ENCODE measurements at places on chromosomes 1 and 21.

- DNase-seq = no peak
These were observed 1.7 kb downstream of the LYST start for GRCh38 chr1:235864931-235865525.

DNA sequence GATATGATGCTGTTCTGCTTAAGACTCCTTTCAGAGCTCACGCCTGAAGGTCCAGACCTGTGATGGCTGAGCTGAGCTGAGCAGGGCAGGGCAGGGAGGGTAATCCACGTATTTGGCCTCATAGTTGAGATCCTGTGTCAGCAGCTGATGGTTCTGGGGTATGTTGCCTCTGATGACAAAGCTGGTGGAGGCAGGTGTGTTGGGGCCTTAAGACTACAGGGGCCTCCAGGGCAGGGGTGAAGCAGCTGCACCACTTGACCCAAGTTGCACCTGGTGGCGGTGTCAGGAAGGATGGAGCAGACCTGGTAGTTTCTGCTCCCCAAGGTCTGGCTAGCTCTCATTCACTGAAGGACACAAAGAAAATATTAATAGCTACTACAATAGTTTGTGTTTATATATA, 57.0 kb downstream of the FCRL5 start:
- no peak for DNase-seq

DNA sequence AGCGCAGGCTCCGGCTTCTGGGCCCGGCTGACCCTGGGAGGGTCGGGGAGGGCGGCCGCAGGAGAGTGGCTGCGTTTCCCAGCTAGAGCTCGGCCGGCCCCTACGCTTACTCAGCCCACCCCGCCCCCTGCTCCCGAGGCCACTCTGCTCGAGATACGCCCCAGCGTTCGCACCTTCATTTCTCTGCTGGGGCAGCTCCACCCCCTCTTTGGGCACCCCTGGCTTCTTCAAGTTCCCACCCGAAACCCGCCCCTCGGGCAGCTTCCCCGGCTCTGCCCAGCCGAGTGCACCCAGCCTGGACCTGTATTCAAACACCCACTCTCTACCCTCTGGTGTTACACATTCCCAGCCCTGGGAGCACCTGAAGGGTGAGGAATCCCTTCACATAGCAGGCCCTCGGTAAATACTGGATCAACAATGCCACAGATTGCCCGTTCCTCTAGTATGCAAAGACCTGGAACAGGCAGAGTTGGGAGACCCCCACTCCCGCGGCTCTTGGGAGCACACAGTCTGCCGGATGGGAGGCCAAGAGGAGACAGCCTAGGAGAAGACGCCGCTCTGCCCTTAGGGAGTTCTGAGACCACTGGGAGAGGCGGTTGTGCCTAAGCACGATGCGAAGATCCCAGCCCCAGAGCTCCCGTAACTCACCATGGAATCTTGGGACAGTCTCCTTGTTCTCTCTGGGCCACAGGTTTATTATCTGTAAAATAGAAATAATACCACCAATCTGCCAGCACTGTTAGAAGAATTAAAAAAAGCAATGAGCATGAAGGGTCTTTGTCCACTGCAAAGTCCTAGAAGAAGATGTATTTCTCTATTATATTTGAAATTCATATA, 566 bp upstream of the PAQR7 start:
- no peak for DNase-seq

- DNase-seq = no peak
These were observed 27.3 kb downstream of the ZBTB8OS start for GRCh38 chr1:32622806-32623681.

DNA sequence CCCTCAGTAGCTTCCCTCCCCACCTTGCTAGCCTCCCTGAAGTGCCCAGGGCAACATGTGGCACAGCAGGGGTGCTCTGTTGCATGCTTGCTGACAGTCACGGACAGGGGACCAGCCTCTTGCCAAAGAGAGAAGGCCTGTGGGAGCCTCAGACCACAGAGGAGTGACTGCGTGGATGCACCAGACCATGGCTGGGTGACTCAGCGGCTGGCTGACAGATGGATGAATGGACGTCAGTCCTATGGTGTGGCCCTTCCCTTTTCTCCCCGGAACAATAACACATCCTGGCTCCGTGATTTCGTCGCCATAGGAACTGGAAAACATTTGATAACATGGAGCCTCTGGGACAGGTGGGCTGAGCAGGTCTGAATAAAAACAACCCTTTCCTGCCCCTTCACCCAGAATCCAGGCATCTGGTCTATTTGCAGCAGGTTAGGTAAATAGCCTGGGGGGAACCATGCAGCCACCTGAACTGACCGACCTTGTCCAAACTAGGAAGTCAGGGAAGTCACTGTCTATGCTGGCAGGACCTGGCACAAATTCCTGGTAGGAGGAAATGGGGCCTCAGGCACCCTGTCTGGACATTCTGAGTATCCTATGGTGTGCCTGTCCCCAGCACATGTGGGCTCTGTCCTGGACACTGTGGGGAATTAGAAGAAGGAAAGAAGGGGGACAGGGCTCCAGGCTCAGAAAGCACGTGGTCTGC, 53.3 kb downstream of the NENF start:
- DNase-seq = no peak

- no peak for DNase-seq
These were observed 111.4 kb downstream of the DHRS3 start for GRCh38 chr1:12506281-12507280.

- no peak for DNase-seq
These were observed 19.2 kb upstream of the PEX10 start for GRCh38 chr1:2431518-2431917.

- no peak for DNase-seq
These were observed 174.5 kb upstream of the POU3F1 start for GRCh38 chr1:38221006-38221649.

- no peak for DNase-seq
These were observed 13.2 kb upstream of the GRIK3 start for GRCh38 chr1:37047542-37047941.

DNA sequence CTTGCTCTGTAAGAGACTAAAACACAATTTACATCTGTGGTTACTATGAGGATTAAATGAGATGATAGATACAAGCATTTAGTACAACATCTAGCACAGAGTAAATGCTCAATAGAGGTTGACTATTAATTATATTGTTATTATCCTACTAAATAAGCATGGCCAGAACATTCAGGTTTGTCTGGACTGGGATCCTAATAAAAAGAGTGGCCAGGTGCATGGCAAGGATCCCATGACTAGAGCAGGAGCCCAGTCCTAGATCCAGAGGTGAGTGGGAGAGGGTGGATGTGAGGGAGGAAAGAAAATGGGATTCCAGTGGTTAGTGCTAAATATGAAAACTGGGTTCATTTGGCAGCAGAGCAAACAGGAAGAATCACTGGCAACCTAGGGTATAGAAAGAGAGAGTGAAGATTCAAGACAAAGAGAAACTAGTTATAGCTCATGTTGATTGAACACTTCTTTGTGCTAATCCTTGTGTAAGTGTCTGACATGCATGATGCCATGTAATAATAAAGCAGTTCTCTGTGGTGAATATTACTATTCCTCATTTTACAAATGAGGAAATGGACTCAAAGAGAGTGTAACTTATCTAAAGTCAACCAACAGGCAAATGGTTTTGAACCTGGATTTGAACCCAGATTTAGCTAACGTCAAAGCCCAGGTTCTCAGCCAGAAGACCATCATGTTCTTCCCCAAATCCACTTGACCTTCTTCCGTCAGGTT, 71.1 kb upstream of the FGGY start:
- DNase-seq = no peak

DNA sequence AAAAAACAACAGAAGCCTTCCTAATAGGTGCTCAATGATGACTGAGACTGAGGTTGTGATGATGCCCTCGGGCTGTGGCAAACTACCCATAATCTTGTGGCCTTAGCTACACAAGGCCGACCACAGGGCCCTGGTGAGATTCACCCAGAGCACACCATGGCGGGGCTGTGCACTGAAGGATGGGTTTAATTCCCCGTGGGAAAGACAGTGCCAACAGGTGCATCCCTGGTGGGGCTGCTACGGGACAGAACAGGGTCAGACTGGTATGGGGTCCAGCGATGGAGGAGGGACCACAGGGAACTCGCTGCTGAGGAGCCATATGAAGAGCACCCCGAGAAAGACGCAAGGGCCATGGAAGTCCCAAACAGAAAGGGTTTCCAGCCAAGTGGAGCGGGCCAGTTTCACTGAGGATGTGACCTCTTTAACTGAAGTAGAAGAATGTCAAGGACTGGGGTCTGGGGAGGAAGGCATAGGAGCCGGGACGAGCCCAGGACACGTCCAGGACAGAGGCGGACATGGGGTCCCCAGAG, 21.3 kb downstream of the PRDM15 start:
- no peak for DNase-seq

- DNase-seq = no peak
These were observed 537.4 kb upstream of the RGS18 start for GRCh38 chr1:191620883-191621282.

- DNase-seq = no peak
These were observed 17.3 kb downstream of the ODF2L start for GRCh38 chr1:86378813-86379212.

DNA sequence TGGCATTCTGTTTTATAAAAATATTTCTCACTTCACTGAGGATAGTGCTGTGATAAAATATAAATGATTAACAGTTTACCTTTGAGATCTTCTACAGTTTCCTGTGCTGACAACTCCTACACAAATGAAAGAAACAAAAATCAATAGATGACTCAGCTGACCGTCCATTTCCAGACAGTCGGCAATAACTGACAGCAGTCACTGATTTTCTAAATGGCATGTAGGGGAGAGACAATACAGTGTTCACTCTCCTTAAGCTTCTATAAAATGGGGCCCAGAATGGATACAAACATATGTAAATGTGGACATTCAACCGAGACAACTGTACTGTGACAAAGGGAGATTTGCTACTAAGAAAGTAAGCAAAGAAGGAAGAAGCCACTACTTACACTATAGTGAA, 34.3 kb downstream of the PCNX2 start:
- no peak for DNase-seq

- no peak for DNase-seq
These were observed 89.0 kb downstream of the NFIA start for GRCh38 chr1:61171346-61171745.

- peak; percentile 42 for DNase-seq
These were observed 14.7 kb upstream of the KCNE1 start for GRCh38 chr21:34526618-34527290.

- DNase-seq = no peak
These were observed 20.3 kb upstream of the CXADR start for GRCh38 chr21:17492415-17493168.

- DNase-seq = no peak
These were observed 6.6 kb downstream of the TADA1 start for GRCh38 chr1:166869318-166870099.

- DNase-seq = no peak
These were observed 37.1 kb downstream of the PIGK start for GRCh38 chr1:77182083-77182482.

DNA sequence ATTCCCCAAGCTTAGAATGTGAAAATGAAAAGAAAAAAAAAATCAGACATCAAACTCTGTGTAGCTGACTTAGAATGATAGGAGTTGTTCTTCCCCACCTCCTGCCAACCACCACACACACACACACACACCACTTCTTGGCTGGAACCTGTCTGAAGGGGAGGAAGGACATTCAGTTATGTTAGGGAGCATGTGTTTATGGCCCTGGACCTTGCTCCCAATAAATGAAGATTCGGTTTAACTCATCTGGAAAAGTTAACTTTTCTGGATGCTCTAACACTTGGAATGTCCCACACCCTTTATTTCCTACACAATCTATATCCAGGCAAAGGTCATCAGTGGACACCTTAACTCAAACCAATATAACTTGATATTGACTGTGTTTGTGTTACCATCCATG, 112.4 kb downstream of the DAB1 start:
- no peak for DNase-seq

DNA sequence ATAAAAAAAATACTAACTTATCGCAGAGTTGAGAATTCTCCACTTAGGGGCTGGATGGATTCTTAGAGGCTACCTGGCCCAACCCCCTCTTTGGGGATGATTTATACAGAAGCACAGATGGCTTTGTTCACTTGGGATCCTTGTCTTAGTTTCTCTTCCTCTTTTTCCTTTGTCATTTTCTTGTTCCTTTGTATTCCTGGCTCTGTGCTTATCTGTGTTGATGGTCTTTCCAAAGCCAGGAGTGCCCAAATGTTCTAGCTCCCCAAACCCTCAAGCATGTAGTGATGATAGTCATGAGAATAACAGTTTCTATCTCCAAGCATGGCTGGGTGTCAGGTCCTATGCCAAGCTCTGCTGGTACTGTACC, 27.4 kb downstream of the EPHB2 start:
- no peak for DNase-seq

GRCh38 chr21:27108701-27109100, 141.8 kb upstream of the ADAMTS5 start:
- DNase-seq = no peak

- no peak for DNase-seq
These were observed 16.2 kb downstream of the SYNC start for GRCh38 chr1:32686387-32686786.

DNA sequence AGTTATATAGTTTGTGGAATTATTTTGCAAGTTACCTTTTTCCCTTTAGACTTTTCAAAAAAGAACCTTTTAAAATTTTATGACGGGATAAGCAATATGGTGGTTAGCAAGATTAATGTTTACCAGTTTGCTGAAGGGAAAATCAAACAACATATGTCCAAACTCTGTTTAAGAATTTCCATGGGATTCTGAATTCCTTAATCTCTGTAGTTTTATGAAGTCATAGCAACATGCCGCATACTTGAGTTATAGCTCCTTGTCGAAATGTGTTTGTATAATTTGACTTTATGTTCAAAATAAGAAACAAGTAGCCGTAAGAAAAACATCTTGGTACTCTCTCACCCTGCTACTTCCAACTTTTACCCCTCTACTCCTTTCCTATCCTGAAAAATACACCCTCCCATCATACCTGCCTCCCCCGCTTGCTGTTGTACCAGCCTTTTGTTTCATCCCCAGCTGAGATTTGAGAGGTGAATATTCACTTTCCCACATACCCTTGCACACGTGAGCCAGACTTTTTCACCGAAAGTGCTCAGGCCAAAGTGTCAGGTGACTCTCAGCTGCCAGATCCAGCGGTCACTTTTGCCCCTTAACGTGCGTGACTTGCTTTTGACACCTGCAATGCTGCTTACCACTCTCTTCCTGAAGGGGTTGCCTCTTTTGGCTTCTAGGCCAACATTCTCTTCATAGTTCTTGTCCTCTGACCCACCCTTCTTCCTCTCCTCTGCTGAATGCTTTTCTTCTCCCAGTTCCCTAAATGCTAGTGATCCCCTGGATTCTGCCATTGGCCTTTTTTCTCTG, 83.5 kb upstream of the ZNF326 start:
- no peak for DNase-seq

- DNase-seq = no peak
These were observed 45.8 kb upstream of the C1orf21 start for GRCh38 chr1:184340984-184341383.

Data from stimulated activated CD4-positive, alpha-beta T cell treated with anti-CD3 and anti-CD28 coated beads, Interleukin-12 subunit alpha, Interleukin-12 subunit beta, amount 100 ng/mL, for 48 hours (primary cell).